Panc1 (cell line): ENCODE measurements at places on chromosomes 4 and X.

GRCh38 chr4:76803522-76803921 is 94.4 kb downstream of the SOWAHB start:
- DNase-seq = peak; percentile 20

DNA sequence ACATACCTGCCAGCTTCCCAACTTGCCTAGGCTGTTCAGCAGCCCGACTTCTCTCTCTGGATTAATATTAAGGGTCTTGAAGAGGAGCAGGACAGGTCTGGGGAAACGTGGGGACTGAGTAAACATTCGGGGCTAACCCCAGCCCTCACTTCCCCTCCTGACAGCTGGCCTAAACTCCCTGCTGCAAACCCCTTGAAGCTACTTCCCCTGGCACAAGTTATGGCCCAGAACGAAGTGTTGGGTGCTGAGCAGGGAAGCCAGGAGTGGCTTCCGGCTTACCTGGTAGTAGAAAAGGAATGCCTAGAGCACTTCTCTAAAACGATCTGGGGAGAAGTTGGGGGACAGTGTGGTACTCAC is 200.0 kb downstream of the BCOR start:
- no peak for DNase-seq

DNA sequence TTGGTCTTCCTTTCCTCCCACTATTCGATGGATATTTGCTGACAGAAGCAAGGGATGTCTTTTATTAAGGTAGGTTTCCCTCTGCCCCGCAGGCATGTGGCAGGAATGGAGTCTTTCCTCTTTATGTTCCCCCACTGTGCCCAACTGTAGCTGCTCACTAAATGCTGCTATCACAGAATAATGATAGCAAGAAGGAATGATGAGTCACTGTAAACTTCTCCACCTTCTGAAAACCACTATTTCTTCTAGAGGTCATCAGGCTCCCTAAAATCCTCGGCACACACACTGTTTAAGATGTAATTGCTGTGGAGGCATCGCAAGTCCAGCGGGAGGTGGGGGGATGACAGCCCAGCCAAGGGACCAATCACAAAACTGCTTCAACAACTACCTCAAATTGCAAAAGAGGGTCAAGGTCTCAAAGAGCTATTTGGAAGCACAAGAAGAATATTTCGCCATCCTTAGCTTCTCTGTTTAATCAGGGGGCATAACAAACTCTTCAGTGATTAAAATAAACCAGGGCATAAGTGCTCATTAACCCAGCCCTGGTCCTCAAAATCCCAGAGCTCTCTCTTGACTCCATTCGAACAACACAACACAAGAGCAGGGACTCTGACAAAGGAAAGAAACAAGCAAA is 13.9 kb downstream of the QDPR start:
- no peak for DNase-seq

GRCh38 chr4:6527683-6528595 is 47.0 kb upstream of the MAN2B2 start:
- DNase-seq = no peak

DNA sequence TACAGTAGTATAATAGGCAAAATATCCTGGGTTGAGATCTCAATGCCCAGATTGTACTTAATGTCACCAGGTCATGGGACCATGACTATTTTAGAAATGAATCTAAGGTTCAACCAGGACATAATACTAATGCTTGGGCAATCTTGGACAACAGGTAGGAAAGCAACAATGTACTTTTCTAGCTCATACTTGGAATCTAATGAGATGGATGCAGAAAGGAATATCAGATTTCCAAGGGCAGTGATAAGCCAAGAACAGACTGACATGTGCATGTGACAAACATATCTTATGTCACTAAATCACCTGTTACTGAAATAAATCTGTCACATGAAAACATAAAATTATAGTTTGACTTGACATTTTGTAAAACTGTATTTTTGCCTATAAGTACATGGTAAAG is 51.1 kb downstream of the RPS6KA3 start:
- no peak for DNase-seq

DNA sequence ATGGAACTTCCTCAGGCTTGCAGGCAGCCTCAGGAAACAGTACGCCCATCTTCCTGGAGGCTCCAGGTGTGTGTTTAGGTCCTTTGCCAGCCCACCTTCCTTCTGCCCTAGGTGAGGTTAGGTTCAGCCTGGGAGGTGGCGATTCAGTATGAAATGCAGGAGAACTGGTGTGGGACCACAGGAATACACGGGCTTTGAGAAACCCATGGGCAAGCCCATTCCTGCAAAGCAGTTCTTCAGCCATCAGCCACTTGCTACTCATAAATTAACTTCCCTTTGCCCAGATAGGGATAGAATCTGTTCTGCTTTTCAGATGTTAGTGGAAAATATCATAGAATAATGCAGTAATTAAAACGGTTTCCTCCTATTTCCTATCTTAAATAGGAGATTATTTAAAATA is 32.2 kb downstream of the TBC1D14 start:
- no peak for DNase-seq

DNA sequence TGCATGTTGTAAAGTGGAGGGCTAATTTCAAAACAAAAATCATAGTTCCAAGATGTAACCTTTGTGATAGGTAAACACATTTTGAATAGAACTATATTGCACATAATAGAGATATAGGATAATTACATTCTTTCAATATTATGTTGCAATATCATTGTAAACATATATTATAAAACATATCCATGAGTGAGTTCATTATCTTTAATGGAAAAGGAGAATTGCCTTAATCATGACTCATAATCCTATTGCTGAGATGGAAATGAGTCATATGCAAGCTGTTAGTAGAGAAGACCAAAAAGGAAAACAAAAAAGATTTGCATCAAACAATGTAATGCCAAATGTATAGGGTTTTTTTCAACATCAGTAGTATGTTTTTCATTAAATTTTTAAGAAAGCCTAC is 73.7 kb upstream of the WDR44 start:
- no peak for DNase-seq

- no peak for DNase-seq
Measured at GRCh38 chrX:37441377-37441776, 92.2 kb downstream of the PRRG1 start.

DNA sequence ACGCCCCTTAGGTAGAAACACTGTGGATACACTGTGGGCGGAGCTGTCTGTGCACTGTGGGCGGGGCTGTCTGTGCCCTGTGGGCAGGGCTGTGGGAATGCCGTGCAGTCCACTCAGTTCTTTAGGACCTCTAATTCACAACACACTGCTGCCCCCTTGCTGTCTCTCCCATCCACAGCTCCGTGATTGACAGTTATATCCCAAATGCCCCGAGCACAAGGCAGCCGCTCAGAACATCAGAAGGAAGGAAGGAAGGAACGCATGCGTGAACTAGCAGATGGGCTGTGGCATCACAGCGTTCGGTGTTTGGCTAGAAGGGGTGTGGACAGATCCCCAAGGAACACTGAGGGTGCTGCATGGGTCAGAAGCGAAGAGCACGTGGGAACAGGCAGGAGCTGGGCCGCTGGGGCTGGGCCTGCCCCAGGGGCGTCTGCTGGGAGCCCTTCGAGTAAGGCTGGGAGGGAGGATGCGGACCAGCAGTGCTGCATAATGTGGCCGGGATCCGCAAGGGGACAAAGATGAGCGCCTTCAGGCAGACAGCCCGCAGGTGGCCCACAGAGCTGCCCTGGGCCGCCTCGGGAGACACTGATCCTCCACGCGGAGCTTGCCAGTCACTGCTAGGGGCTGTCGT is 29.8 kb downstream of the ACOX3 start:
- no peak for DNase-seq

GRCh38 chr4:19438233-19438632 is 813.5 kb upstream of the SLIT2 start:
- no peak for DNase-seq

GRCh38 chr4:101102114-101102742 is 245.1 kb downstream of the PPP3CA start:
- DNase-seq = no peak

- no peak for DNase-seq
Measured at GRCh38 chr4:96504386-96504785, 664.5 kb downstream of the PDHA2 start.

DNA sequence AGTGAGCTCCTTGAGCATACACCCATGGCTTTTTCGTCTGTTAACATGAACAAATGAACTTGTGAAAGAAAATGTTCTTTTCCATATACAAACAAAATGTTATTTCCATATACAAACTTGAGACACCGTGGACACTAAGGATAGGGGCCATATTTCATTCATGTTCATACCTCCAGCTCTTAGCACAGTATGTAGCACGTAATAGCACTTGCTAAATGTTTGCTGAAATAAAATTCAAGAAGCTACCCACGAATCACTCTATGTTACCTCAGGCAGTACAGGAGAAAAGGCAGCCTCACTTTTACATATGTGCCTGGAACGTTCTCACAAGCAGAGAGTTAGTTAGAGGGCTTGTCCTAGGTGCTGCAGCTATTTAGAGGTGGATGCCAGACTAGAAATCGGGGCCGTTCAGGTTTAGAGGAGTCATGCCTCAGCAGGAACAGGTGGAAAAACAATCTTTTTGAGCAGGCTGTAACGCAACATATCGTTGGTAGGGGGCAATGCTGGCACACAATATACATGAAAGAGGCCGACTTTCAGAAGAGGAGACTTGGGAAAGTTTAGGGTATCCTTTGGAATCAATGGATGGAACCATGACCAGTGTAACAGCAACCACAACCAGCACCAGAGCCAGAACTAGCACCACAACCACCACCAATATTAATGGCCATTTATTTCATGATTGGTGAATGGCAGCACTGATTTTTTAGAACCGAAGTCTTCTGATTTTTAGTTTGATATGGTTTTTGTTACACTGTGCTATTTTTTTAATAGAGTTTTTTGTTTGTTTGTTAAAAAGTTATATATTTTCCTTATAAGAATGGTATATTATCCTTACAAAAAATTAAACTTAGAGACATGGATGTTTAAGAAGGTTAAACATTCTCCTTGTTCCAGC is 14.8 kb upstream of the PAQR3 start:
- peak; percentile 8 for DNase-seq

DNA sequence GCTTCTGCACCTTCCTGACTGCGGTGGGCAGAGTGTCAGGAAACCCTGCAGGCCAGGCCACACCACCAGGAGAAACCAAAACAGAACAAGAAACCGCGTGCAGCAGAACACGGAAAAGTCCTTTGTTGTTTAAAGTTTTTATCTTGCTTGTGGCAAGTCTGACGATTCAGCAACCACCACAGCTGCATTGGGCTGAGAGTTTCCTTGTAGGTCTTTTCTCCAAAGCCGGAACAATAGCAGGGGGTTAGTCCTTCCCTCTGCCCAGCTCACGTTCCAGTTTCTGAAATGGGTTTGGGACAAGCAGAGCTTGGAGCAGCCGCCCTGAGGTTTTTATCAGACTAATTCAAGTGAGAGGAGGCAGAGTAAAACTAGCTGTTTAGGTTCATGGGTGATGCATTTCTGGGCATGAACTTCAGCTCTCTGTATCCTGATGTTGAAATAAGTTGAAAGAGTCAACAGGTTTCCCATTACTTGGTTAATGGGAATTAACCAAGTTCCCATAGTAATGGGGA is 216.9 kb downstream of the PTTG2 start:
- DNase-seq = no peak

- no peak for DNase-seq
Measured at GRCh38 chrX:39730662-39731329, 367.0 kb downstream of the BCOR start.

- DNase-seq = no peak
Measured at GRCh38 chr4:128512767-128513322, 225.2 kb upstream of the PGRMC2 start.

GRCh38 chr4:20512033-20512792 is 188.0 kb upstream of the PACRGL start:
- DNase-seq = no peak

GRCh38 chr4:104743215-104743653 is 248.5 kb upstream of the CXXC4 start:
- no peak for DNase-seq

- no peak for DNase-seq
Measured at GRCh38 chrX:54358424-54359211, 772 bp upstream of the WNK3 start.

DNA sequence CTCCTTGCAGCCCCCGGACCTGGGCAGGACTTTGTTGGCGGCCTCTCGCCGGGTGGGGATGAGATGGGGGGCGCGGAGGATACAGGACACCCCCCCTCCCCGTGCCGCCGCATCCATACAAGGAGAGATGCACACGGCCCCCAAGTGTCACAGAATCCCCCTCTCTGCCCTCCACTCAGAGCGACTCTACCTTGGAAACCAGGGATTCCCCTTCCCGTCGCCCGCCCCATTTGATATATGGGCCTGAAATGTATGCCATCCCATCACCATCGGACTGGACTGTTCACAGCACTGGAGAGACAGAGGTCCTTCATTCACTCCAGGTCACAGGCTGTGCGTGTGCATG is 426 bp downstream of the PORCN start:
- no peak for DNase-seq

DNA sequence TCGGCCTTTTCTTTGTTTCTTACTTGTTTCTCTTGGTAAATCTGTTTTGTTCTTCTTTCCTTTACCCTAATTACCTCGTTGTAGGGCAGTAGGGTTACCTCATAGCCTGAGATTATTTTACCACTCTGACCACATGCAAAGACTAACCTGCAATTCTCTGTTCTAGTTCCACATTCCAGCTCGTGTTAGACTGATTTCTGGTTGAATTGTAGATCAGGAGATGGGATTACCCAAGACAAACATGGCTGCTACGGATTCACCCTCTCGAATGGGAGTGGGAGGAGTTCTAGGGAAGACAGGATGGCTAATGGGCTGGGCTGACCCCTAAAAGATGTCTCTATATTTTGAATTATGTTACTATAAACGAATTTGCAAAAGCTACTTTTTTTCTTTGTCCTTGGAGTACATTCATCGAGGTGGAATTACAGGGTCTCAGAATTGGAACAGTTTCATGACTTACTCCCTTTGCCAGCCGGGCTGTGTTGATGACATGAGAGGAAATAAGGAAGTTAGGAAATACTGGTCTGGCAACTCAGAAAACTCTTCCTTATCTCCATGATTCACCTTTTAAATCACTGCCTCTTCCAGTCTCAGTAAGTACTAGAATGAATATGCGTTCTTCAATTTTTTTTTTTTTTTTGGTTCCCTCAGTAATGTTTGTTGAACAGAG is 36.7 kb upstream of the FBXW7 start:
- DNase-seq = no peak

- DNase-seq = no peak
Measured at GRCh38 chr4:105415281-105415744, 58.5 kb downstream of the PPA2 start.

DNA sequence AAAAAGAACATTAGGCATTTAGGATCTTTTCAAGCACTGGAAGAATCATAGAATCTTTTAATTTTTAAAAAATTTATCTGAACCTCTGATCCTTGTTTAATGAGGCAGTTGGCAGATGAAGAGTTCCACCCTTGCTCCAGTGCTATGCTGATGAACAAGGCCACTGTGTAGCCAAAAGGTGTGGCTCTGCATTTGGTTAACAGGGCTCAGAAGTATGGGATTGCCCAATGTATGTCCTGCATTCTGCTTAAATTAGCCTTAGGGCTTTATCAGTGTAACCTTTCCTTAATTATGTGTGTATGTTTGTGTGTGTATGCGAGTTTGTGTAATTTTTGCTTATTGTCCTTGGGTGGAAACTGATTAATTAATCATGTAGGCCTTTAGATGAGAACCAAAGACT is 43.3 kb upstream of the PPM1K start:
- DNase-seq = no peak
